ENCODE measurements at places on chromosomes 5 and 9. TPM values are rescaled to one million over a fixed set of nuclear protein-coding genes. Genes with fewer than 3 reads are reported as not detected.
A peak's percentile ranks its signal among the peaks of the same experiment; 100 is the strongest.

DNA sequence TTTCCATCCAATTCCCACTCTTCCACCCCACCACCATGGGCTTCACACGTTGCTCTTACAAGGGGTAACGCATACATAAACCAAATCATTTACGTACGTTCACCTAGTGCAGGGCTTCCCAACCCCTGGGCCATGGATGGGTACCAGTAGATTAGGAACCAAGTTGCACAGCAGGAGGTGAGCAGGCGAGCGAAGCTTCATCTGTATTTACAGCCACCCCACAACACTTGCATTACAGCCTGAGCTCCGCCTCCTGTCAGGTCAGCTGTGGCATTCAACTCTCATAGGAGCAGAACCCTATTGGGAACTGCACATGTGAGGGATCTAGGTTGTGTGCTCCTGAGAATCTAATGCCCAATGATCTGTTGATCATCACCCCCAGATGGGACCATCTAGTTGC lies 82.3 kb downstream of the CEMIP2 start:
- no peak for DNase-seq

- DNase-seq, result no peak
Measured at GRCh38 chr5:65061250-65061973, 292.7 kb downstream of the CWC27 start.

The NMRK1 gene
- polyA plus RNA-seq, result 17.9 TPM

DNA sequence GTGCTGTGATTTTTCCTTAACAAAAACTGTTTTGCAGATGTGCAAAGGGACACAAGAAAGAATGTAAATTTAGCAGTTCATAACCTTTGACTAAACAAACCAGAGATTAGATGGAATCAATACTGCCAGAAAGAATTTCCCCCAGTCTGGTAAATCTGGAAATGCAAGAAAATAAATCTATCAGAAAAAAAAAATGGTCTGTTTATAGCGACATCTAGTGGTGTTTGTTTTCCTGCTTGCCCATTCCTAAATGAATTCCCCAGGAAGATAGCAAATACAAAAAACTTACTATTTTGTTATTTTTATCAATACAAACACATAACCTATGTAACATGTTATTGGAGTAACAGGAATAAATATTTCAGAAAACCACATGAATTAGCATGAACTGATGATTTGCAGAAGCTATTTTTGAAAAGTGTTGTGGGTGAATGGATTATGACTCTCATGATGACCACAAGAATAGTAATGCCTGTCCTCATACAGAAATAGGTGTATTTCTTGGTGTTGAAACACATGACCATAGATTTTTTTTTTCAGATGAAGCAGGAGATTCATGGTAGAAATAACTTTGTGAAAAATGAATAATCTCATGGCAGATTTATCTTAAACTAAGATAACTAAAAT lies 1703.8 kb downstream of the MAT2B start:
- DNase-seq, result peak; percentile 37

DNA sequence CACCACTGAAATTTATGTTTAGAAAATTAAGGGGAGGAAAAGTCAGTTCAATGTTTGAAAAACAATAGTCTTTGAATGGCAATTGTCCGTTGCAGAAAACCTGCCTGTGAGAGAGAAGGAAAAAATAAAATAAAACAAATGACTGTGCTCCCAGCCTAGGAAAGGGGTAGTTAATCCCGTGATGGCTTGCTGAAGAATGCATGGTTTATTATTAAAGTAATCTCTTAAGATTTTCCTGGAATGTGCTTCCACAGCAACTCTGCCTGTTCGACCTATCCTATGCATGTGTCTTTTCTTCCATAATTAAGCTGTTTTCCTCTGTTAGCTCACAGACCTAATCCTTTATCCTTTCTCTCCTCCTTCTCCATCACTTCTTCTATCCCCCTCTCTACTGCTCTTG lies 2.4 kb upstream of the DAB2 start:
- DNase-seq, result no peak

DNA sequence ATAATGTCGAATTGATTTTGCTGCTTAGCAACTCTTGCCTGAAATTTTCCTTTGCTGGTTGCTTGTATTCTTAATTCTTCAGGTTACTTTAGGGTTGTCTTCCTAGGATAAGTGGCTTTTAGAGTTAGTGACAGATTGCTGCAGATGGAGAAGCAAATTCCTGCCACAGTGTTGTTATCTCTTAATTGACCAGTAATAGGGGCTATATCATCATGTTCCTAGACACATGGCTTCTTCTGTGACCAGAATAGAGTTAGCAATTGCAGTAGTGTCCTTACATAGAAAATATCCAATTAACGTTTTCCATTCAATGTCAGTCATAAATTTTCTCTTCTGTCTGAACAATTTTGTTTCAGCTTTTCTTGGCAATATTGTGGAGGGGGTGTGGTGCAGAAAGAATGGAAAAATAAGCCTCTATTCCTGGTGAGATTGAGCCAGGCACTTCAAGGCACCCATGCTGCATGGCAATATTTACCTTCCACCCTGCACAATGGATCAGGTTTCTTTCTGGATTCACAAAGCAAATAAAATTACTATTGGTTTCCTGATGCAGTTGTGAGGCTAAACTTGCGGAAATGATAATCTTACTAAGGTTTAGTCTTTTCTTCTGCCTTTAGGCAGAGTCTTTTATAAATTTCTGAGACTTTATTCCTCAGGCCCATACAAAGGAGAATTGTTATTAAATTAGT lies 1481.5 kb downstream of the EFNA5 start:
- DNase-seq, result no peak

The SERF1A gene
- polyA plus RNA-seq, result 1.8 TPM

The GPX3 gene
- polyA plus RNA-seq, result 45.9 TPM

- no peak for DNase-seq
Measured at GRCh38 chr9:22136461-22137096, 127.5 kb upstream of the CDKN2B start.

DNA sequence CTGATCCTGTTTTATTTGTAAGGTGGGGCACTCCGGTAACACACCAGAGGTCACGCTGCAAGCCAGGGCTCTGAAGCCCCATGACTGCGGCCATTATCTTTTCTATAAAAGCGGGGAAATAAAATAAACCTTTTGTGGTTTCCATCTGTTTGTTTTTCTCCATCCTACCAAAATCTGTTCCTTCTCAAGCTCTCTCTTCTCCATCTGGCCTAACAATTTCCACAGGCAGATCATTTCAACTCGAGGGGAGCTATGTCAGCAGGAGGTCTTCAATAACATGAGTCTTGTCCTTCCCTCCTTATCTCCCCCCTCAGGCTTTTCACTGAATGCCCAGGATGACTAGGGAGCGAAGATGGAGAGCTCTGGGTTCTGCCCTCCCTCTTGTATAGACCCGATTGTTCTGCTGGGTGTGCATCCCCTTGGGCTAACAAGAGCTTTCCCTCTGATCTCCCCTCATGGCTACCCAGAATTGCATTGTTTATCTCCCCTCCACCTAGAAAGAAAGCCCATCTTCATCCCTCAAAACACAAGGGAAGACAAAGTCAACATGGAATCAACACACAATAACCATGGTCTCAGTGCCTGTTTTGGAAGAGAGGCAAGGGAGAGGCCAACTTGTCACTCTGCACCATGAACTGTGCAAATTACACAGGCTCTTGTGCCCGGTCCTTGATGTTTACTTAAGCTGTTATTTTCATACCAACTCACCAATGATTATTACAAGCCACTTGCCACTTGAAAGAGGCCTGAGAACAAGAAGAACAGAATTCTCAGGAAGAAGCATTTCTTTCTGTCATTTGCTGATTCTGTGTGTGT lies 187.8 kb downstream of the FANCC start:
- DNase-seq, result no peak

DNA sequence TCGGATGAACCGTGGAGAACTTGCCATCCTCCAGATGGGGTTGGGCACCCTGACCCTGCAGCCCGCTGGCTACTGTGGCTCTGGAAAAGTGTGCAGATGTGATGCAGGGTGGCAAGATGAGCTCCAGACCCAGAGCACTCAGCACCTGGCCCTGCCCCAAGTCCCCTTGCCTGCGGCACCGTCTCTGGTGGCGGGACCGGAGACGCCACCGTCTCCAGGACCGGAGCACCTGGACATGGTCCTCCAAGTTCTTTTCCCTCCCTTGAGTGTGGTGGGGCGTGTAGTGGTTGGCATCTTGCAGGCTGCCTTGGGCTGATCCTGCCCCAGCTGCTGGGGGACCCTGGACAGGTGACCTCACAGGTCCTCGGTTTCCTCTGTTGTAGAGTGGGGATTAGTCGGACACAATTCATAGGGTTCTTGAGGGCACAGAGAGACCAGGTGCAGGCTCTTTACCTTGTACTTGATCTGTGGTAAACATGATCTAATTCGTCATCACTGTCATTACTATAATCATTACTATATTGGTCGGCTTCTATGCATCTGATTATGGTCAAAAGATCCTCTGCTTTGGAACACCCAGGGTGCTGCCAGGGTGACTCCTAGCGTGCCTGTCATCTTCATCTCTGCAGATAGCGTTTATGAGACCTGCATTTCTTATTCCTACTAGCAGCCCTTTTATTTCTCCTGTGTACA lies 83.5 kb downstream of the COL5A1 start:
- DNase-seq, result no peak

The PCDHA8 gene
- 0.11 TPM for polyA plus RNA-seq

GRCh38 chr5:147591120-147591519 lies 81.3 kb upstream of the DPYSL3 start:
- no peak for DNase-seq

The C5orf52 gene
- not detected for polyA plus RNA-seq

- no peak for DNase-seq
Measured at GRCh38 chr5:53087171-53087570, 22.4 kb downstream of the MOCS2 start.
